ENCODE measurements at places on chromosomes 3 and 15.
A peak's percentile ranks its signal among the peaks of the same experiment; 100 is the strongest.

DNA sequence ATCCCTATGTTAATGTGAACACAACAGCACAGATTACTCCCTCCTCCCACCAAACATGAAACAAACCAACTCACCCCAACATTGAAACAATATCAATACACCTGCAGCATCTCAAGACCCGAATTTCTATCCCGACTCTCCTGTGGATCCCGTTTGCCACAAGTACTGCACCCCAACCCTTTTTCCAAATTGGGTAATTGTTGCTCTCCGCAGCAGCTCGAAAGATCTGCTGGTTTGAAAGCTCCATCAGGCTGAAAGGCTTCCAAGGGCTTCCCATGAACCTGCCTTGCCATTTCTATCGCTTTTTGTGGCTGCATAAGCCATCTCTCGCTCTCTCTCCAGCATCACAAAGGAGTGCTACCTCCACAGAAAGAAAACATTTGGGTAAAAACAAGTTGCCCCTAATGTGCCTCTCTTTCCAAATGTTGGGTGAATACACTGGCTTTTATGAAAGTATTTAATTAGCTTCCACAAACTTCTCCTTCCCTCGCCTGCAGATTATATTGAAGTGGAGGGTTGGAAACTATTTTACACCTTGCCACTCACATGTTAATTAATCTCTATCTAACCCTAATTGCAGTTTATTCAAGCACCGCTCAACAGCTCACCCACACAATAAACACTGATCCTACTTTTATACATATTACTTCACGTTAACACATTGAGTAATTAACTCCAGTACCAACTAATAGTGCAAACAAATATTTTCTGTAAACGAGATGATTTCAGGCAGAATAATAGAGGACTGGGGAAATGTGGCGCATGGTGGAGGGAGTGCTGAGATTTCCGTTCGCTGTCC, 2.5 kb upstream of the FEZF2 start:
- no peak for DNase-seq

GRCh38 chr15:39497759-39498565, 82.9 kb upstream of the THBS1 start:
- no peak for DNase-seq

- DNase-seq: no peak
Observed at GRCh38 chr3:161649900-161650484, 153.4 kb downstream of the OTOL1 start.

GRCh38 chr15:78983146-78983918, 38.5 kb upstream of the CTSH start:
- no peak for DNase-seq

GRCh38 chr3:73055583-73055982, 5.9 kb upstream of the EBLN2 start:
- DNase-seq: no peak

GRCh38 chr3:45688194-45688881, 858 bp upstream of the SACM1L start:
- DNase-seq: no peak

DNA sequence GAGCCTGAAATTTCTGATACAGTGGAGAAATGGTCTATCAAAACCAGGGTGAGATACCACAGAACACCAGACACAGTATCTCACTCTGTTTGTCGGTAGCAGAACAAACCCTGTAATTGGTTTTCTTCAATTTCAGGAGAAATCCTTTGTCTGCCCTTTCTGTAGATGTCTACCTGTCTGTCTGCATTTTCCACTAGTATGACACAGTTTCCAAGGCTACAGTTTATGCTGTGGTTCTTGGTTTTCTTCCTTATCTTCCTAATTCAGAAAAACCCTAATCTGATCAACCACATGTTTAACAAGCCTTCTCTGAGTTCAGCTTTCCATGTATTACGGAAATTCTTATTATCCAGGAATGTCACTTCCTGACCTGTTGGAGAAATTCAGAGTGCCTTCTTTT, 70.8 kb downstream of the SCN11A start:
- no peak for DNase-seq

DNA sequence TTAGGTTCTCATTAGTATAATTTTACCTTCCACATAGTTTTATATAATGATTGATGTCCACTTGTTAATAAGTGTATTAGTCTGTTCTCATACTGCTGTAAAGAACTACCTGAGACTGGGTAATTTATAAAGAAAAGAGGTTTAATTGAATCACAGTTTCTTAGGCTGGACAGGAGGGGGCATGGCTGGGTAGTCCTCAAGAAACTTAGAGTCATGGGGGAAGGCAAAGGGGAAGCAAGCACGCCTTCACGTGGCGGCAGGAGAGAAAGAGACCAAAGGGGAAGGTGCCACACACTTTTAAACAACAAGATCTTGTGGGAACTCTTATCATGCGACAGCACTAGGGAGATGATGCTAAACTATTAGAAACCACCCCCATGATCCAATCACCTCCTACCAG, 19.2 kb downstream of the DZIP3 start:
- DNase-seq: no peak

- no peak for DNase-seq
Observed at GRCh38 chr15:94670438-94671034, 439.2 kb downstream of the MCTP2 start.

DNA sequence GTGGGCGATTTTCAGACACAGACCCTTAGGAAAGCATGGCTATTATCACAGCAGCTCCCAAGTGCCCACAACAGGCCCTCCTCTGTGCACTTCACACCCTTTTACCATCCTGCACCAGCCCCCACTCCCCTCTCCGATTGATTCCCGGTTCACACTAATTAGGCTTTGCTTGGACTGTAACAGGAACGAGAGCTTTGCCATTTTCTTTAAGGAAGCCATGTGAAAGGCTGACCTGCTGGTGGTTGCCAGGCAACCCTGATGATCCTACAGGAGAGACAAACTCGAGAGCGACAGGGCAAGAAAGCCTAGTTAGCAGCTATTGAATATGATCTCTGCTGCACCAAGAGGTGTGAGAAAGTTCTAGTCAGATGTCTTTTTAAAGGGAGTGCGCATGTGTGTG, 28.2 kb upstream of the DET1 start:
- no peak for DNase-seq

DNA sequence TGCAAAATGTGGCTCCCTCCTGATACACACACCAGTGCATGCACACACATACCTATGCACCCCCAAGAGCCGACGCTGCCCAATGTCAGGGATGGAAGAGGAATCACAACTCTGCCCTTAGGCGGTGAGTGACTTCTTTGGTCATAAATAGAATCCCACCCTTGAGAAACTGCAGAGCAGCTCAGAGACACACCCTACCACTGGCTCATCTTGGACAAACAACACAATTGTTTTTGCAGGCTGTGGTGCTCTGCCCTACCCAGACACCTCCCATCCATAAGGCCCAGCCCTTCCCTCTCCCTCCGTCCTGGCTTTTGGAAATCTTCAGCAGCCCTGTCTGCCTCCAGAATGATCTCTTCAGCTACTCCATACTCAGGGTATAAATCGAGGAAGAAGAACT, 73.8 kb upstream of the HRH1 start:
- DNase-seq: no peak

- DNase-seq: no peak
Observed at GRCh38 chr3:45844616-45845015, 2.7 kb upstream of the LZTFL1 start.

DNA sequence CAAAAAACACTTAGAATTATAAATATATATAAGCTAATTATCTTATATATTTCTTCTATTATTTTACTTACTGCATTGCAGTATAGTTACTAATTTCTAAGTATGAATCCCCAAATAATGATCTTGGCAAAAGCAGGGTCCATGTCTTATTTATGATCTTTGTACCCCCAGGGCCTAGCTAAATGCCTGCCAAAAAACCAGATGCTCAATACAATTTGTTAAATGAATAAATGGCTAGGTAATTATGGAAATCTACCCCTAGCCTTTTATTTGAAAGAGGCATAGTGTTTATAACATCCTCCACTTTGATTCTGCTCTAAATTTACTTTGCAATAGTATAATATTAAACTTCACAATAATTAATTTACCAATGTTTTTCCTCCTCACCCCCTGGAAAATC, 69.5 kb downstream of the CSNK1G1 start:
- DNase-seq: no peak

- peak; percentile 42 for DNase-seq
Observed at GRCh38 chr3:24220859-24221657, 273.6 kb downstream of the THRB start.

DNA sequence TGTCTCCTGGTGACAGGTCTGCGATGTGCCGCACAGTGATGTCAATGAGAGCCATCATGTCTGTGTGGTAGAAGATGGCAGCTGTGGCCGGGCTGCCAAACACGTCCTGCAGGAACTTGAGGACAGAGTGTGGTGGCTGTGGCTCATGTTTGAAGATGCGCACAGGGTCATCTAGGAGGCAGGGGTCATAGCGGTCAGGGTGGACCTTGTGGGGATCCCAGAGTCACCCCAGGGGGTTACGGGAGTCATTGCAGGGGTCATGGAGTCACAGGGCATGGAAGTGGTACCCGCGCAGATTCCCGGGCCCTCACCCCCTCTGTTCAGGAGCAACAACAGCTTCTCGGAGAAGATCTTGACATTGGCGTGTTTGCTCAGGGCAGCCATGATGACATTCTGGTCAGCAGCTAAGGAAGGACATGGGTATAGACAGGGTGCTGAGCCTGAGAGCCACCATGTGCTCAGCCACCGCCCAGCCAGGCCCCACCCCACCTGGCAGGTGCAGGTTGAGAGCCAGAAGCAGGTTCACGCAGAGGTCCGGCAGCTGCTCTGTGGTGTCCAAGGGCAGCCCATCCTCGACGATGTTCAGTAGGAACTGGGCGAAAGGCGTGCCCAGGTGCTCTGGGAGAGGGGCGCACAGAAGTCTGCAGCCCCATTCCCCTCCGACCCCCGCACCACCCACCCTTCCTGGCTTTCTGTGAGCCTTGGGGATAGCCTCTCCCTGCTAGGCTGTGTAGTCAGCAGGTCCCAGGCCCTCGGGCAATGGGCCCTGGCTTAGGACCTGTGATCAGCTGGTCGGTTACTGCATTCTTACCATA, 6.9 kb downstream of the NCKIPSD start:
- no peak for DNase-seq

- no peak for DNase-seq
Observed at GRCh38 chr3:187498211-187498724, 130.1 kb downstream of the RTP4 start.

- DNase-seq: no peak
Observed at GRCh38 chr3:189927975-189928895, 192.5 kb downstream of the P3H2 start.

GRCh38 chr15:40340740-40341400, at the start of gene CCDC9B:
Gene CCDC9B (minus strand): TSS chr15:40340939. CDS start chr15:40340819, 120 bp downstream.
- peak; percentile 61 for DNase-seq

GRCh38 chr3:63918321-63918720, 6.1 kb upstream of the SCAANT1 start:
- DNase-seq: no peak

DNA sequence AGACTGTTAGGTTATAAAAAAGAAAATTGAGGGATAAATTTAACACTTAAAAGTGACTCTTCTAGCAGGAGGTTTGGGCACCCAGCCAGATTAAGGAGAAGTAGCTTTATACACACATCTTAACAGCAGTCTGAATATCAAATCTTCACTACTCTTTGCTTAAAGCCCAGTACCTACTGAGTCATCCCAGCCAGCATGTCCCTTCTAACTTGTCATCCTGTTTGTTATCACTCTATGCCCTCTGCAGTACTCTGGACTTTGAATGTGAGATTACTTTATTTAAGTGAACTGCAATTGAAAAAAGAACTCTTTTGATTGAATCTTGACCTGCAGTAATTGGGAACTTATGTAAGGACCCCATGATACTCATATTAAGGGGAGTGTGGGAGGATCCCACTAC, 77.6 kb downstream of the FHIT start:
- DNase-seq: no peak

DNA sequence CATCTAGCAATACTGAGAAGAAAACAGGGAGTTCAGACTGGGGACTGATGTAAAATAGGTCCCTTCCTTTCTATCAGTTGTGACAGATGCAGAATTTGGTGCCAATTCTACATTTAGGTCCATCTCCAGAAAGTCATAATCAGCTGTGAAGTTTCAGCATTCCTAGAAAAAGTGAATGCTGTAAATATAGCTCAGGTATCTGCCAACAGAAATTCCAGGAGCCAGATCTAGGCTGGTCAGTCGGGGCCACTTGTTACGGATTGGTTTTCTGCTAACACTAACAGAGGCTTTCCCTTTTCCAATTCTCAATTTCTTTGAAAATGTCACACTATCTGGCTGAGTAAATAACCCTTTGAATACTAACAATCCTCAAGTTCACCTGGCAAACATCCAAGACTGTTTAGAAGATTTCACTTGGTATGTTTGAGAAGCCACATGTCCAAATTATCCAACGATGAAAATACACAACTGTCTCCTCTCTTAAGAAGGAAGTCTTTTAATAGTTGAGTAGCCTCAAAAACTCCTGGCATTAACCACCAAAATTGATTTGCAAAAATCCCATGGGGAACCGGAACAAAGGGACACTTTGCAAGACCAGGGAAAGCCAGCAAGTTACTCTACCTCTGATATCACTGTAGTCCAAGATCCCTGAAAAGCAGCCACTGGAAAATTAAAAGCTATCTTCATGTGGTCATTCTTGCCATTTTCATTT, 222.3 kb downstream of the ZMAT3 start:
- no peak for DNase-seq

- DNase-seq: no peak
Observed at GRCh38 chr3:66527246-66527645, 26.4 kb upstream of the LRIG1 start.

Measured in SW 1271 (cell line).